ENCODE measurements at places on chromosomes 16 and 17.

- no peak for DNase-seq
Measured at GRCh38 chr17:79041041-79041570, 17.1 kb downstream of the C1QTNF1 start.

- no peak for DNase-seq
Measured at GRCh38 chr17:45363498-45363897, 46.7 kb upstream of the MAP3K14 start.

GRCh38 chr16:11642765-11643116 is 25.5 kb upstream of the SNN start:
- no peak for DNase-seq

DNA sequence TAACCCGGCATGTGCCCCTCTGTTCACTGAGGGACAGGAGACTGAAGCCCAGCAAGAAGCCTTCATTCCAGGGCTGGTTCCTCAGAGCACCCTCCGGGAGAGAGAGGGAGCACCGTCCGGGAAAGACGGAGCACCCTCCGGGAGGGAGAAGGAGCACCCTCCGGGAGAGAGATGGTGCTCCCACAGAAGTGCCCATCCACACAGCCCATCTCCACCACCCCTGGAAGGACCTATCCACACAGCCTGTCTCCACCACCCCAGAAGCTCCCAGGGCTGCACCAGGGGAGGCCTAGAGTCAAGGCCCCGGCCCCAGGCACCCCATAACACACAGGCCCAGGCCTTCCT is 88.6 kb downstream of the ABR start:
- DNase-seq, result no peak

DNA sequence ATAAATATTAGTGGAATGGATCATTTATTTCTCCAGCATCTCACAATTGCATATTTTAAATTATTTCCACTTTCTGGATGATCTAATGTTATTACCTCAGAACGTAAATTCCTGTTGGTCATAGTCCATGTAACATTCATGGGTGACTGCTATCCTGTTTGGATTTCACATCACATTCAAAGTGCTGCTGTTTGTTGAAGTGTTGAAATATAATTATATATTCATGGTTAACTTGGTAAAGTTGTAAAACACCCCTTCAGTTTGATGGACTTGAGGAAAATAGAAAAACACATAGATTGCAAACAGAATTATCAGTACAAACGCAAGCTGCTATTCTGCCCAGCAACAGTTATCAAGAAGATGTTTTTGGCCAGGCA is 59.6 kb downstream of the TANGO6 start:
- no peak for DNase-seq

GRCh38 chr17:64128787-64129514 is 993 bp downstream of the ERN1 start:
- DNase-seq, result peak; percentile 38

- DNase-seq, result no peak
Measured at GRCh38 chr17:16911141-16911937, 60.6 kb downstream of the TNFRSF13B start.

- no peak for DNase-seq
Measured at GRCh38 chr17:65364438-65364837, 197.0 kb downstream of the AXIN2 start.

DNA sequence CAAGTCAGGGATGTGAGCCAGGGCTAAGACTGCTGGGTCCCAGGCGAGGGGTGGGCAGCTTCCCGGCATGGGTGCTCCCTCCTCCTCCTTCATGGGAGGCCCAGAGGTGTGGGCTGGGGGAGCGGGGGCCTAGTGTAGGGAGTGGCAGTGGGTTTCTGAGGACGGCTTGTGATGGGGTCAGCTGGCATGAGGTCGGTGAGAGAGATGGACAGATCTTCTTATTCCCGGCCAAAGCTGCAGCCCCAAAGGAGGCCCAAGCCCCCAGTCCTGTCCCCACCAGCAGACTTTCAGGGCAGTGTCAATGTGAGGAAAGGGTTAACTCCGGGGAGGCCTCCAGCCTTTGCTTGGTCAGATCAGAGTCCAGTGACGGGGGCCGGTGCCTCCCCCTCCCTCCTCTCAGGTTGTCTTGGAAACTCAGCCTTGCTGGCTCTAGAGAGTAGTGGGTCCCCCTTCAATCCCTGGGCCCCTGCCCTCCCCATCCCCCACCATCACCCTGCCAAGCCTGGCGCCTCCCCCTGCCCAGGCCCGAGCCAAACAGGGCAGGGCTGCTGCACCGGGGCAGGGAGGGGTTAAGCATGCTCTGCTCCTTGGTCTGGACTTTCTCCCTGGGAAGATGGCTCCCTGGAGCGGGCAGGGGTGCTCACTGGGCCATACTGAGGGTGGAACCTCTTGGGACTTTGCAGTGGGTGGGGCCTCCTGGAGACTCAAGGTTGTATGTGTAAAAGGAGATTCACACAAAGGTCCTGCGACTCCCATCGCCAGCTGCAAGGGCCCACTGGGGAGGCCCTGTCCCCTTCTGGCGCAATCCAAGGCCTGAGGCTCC is 12.4 kb downstream of the NAT9 start:
- no peak for DNase-seq

DNA sequence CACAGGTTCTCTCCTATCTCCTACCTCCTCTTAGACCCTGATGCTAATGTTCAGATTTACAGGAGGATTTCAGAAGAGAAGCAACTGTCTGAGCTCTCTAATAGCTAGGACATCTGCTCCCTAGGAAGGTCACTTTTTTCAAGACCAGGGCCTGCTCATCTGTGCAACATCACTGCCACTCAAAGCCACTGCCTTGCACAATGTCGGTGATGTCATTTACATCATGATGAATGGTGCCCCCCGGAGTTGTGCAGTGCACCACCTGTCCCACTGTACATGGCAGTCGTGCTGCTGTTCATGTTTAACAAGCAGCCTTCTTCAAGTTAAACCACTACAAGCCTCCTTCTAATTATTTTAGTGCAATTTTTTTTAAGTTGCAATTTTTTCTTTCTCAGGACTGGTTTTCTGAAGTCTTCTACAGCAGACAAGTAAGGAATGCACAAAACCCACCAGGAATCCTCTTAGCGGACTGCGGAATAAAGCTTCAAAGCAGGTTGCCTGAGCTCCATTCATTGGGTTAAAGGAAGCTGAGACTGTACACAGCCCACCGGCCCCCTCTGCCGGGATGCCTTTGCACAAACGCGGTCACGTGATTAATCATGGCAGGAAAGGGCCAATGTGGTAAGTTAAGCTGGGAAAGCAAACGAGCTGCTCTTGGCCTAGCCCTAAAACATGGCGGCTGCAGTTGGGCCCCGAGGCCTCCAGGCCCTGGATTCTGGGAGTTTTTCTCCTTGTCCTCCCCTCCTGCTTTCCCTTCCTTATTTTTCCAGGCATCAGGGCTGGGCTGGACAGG is 74.1 kb downstream of the MYH11 start:
- DNase-seq, result no peak
